ENCODE measurements at places on chromosomes 13 and 19. TPM values are rescaled to one million over a fixed set of nuclear protein-coding genes. Genes with fewer than 3 reads are reported as not detected.

Gene DCLK1
- 0.96 TPM for total RNA-seq

Gene POU2F2
- total RNA-seq: 0.45 TPM

Gene C3
- 40.6 TPM for total RNA-seq

Gene PRTN3
- total RNA-seq: 0.23 TPM

Gene FUT3
- total RNA-seq: not detected

Gene ZNF708
- 1.6 TPM for total RNA-seq

Measured in A549 treated with Mapracorat at 1 μM for 4 hours (cell line).